ENCODE measurements at places on chromosomes 2 and 18.

DNA sequence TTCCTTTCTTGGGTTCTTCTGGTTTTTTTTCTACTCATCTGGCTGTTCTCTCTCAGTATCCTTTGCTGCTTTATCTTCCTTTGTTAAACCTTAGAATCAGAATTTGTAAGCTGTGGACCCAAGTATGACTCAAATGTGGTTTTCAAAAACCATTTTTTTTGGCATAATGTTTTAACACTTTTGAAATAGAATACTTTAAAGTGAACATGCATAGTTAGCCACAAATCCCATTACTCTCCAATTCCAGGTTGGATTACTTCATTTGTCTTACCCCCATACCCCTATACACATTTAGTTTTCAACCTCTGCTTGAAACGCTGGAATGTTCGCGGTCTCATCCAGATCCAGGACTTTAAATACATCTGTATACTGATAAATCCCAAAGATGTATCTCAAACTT lies 29.1 kb downstream of the ALMS1 start:
- no peak for DNase-seq

GRCh38 chr2:73939419-73939818 lies 12.7 kb downstream of the DGUOK start:
- peak; percentile 99 for DNase-seq

- no peak for DNase-seq
Measured at GRCh38 chr2:240532031-240532775, 25.6 kb downstream of the ANKMY1 start.

- DNase-seq = no peak
Measured at GRCh38 chr2:156332284-156332533, 312 bp downstream of the NR4A2 start.

DNA sequence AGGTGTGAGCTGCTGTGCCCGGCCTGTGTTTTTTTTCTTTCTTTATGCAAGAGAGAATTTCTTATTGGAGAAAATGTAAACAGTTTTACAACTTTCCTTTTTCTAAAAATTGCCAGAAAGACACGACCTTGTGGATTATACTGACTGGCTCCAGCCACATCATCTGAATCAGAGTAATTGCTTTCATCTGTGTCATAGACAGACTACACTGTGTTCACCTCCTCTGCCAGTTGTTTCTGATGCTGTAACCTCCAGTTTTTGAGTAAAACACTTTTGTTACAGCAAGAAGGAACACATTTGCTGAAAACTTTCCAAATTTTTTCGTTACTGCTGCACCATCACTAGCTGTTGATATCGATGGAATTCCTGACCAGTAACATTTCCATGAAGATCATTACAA lies 43.9 kb upstream of the PLEKHM3 start:
- no peak for DNase-seq
